Left lobe of liver (tissue), 2 donors: ENCODE measurements at places on chromosomes 7 and 10. TPM values are rescaled to one million over a fixed set of nuclear protein-coding genes. Genes with fewer than 3 reads are reported as not detected.

ACHE gene
- 0.48 TPM for total RNA-seq

SFRP4 gene
- 0.05 TPM for total RNA-seq

- DNase-seq = no peak
These were observed 64.1 kb downstream of the PTPRZ1 start for GRCh38 chr7:121936951-121937623.

GRCh38 chr7:19248681-19249080, 103.5 kb upstream of the FERD3L start:
- no peak for DNase-seq

DNA sequence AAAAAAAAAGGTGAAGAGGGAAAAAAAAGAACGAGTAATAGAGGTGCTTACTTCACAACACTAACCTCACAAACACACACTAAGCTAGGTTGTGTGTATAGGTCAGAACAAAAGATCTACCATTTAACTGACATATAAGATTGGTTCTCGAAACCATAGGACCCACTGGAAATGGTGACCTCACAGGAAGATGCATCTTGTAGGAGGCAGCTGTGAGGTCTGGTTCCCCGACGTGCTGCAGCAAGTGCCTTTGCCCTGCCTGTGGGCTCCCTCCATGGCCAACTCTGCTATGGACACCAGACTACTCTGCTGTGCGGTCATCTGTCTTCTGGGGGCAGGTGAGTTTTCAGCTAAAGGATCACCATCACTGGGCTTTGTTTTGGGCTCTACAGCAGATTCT, 133.8 kb upstream of the PRSS1 start:
- no peak for DNase-seq

DCLRE1C gene
- 1.7 TPM for total RNA-seq

GRCh38 chr10:69801094-69801433, 642 bp upstream of the COL13A1 start:
- no peak for DNase-seq

GRCh38 chr10:132155723-132156381, 30.9 kb upstream of the DPYSL4 start:
- DNase-seq = no peak

- DNase-seq = no peak
These were observed 2.6 kb upstream of the PRF1 start for GRCh38 chr10:70605161-70605560.

GRCh38 chr10:123741146-123741545, 75.0 kb downstream of the GPR26 start:
- no peak for DNase-seq

GRCh38 chr7:51121036-51121790, 195.4 kb downstream of the COBL start:
- no peak for DNase-seq

DNA sequence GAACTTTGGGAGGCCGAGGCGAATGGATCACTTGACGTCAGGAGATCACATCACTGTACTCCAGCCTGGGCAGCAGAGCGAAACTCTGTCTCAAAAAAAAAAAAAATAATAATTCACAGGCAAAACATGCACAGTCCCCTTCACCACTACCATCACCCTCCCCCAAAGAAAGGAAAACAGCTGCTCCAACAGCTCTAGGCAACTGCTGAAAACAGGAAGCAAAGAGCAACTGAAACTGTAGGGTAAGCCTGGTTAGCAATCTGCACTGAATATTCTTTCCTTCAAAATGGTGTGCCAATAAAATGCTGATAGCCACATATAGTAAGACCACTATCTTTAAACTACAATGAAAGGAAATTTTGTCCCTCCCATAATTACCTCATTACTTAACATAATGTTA, 11.8 kb downstream of the NT5C2 start:
- no peak for DNase-seq

INHBA gene
- 2.6 TPM for total RNA-seq

NKX1-2 gene
- 0.05 TPM for total RNA-seq

DNA sequence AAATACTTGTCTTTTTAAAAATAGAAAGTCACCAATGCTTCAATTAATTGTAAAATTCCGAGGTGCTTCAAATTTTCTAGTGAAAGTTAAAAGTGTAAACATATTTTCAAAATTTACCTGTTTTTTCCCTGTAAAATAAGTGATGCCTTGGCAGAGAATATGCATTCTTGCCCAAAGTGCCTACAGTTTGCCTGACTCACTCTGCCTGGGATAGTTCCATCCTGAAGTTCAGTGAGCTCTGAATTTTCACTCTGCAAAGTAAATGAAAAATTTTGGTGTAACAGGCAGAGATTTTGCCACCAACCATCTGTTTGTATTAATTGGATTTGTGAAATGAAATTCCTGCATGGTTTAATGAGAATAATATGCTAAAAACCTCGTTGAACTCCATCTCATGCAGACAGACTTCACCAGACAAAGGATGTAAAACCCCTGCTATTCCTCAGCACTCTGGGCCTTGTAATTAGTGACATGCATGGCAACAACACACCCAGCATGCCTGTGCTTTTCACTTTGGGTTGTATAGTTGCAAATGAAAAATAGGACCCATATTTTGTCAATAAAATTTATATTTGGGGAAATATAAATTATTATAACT, 117.4 kb upstream of the GNAI1 start:
- no peak for DNase-seq

PTF1A gene
- total RNA-seq = not detected

DNA sequence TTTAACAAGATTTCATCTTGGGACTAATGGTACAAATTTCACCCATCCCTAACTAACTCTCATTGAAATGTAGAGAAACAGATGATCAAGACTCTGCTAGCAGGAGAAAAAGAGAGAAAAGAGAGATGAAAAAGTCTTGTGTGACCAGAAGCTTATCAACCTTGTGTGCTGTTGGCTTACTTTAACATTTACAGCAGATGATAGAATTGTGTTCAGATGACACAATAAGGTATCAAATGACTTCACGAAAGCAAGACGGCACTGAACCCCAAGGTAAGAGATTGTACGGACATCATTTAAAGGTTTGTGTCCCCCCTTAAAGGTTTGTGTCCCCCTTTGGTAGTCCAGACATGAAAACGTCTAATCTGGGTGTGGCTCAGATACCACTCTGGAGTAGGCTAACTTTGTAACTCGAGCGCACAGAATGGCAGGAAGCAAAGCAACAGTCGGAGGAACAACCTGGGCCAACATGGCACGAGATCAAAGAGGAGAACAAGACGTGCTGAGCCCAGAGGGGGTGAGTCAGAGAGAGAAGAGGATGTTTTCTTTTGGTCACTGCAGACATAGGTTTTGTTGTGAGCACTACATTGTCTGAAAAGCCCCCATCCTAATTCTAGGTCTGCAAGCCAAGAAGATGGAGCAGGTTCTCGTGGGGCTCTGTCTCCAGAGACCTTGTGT, 10.4 kb upstream of the LMBR1 start:
- no peak for DNase-seq

DNA sequence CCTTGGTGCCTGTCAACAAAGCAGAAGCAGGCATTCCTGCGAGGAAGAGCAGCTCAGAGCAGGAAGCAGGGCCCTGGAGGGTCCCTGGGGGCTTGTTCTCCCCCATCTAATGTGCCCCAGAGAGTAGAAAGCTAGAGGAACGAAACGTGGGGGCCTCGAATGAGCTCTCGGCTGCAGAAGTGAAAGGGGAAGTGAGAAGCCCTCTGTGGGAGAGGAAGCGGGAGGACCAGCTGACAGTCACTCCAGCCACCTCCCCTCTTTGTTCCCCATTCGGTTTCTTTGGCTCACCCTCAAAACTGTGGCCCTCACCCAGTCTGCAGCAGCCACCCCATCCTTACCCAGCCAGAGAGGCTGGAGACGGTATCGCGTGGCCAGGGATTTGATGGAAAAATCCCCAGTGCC, 25.0 kb downstream of the C10orf105 start:
- no peak for DNase-seq

DNA sequence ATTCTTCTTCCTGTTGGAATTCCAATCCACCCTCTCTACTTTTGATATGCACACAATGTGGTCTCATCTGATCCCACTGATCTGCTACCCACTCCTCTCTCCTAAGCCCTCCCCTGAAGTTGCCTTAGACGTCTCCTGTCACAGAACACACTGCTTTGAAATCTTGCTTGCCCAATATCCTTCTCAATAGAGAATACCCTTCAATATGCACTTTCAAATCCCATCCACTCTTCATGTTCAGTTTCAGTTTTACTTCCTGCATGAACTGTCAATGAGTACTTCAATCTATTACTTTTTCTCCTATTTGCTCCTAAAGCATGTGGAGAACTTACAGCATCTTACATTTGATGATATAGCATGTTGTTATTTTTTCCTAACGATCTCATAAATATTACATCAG, 93.5 kb downstream of the UPF2 start:
- no peak for DNase-seq

- no peak for DNase-seq
These were observed 93.2 kb upstream of the KIF5B start for GRCh38 chr10:32149252-32149955.

PVRIG gene
- 0.50 TPM for total RNA-seq

DNA sequence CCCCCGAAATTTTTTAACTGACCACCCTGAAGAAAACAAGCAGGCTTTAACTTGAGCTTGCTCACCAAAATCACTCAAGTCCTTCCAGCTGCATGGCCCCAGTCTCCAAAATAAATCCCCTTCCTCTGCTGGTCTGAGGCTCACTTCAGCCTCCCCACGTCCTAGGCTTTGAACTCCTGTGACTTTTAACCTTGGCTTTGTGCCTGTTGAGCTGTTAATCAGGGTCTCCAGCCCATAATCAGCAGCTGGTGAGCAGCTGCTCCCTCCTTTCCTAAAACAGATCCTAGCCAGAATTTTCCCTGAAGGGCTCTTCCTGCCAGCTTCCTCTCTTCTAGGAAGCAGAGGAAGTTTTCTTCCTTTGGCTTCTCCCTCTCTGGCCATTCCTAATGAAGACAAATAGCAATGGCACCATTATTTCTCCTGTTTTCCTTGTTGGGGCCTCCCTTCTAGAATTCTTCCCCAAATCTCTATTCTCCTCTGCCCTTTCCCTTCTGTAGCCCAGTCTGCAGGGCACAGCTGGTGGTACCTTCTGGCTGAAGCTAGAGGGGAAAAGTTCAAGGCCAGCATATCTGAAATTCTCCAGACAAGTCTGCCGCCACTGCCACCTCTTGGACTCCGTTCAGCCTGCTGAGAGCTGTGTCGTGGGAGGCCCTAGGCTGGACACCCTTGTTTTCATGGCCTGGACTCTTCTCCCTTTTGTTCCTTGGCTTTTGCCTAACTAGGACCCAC, 152.1 kb downstream of the NOC3L start:
- no peak for DNase-seq

DNA sequence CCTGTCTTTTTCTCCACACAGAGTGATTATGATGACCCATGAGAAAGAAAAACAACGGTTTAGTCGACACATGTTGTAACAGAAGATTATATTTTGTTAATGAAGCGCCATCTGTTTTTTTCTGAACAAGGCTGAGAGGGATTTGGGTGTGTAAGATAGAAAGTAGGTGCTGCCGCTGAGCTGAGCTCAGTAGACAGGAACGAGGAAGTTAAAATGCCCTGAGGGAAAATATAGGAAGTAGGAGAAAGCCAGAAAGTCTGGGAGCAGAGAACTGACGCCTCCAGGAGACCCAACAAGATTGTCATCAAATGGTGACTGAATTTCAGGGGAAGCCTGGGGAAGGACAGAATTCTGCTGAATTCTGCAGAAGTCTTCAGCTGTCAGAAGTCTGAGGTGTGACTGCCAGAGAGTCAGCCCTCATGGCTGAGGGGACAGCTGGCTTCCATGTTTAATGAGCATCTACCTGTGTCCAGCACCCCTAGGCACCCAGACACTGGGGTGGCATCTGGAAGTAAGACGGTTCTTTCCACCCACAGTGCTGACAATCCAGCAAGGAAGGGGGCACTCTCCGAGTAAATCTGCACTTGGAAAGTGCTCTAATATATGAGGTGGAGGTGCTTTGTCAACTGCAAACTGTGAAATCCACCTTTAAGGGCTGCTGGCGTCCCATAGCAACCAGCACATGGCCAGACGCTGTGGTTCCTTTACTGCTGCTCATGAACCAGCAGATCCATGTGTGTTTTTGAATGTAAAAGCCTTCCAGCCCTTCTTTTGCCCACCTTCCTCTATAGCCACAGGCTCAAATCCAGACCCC, 12.5 kb upstream of the TSPAN15 start:
- DNase-seq = no peak

DNA sequence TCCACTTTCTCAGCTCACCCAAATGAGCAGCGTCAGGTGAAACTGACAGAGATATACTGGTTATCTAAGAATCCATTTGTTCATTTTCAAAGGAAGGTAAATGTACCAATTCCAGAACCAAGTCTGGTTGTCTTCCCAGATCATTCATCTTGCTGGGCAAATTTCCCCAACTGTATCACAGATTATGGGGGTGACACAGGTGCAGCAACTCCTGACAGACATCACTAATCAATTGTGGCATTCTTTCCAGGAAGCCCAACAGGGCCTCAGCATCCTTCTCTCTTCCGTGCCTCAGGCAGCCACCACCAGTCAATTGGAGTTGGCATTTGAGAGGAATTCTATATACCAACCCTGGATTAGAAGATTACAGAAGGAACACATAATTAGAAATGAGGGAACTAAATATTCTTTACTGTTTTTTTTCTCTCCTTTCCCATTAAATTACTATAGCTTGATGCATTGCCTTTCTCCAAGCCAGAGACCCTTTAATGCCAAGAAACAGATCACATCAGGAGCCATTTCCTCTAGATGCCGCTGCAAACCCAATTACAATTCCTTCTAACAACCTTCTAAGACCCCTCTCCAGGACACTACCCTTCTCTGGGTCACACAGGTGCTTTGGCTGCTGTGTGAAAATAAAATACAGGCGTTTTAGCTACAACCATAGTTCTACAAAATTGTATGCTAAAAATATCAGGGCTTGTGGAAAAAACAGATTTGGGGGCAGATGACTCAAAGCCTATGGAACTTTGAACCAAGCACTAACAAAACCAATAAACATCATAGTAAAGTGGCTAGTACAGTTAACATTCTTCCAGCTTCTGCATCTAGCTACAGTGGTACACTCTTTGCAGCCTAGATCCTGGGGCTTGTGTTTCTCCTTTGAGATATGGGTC, 291.6 kb downstream of the RNLS start:
- DNase-seq = no peak

STOX1 gene
- total RNA-seq = 0.60 TPM

DNA sequence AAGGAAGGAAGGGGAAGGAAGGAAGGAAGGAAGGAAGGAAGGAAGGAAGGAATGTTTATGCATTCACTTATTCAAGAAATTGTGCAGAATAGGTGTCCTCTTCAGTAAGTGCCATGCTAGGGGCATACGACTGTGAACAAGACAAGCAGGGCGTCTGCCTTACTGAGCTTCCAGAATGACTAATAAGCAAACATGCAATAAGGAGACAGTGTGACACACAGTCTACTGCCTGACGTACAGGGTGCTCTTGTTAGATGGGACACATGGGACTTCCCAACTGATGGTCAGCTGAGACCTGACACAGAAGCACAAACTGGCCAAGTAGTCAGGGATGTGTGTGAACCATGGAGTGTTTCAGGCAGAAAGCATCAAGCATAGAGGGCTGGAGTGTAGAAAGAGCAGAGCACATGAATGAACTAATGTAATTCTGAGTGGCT, 18.2 kb downstream of the DNAJC12 start:
- no peak for DNase-seq

- no peak for DNase-seq
These were observed 6.3 kb downstream of the RSBN1L start for GRCh38 chr7:77702513-77702912.

GRCh38 chr7:116249969-116250553, 39.7 kb downstream of the TES start:
- no peak for DNase-seq

GRCh38 chr10:96176985-96177384, 46.9 kb downstream of the ZNF518A start:
- no peak for DNase-seq

GRCh38 chr10:76657337-76658012, 980.1 kb downstream of the KCNMA1 start:
- DNase-seq = no peak
